Heart left ventricle (tissue), 16 donors: ENCODE measurements at places on chromosomes 13 and 19.

GRCh38 chr19:51448411-51449016 lies 9.7 kb downstream of the SIGLEC8 start:
- DNase-seq = no peak

- no peak for DNase-seq
These were observed 106.7 kb downstream of the RAP2A start for GRCh38 chr13:97540696-97541095.

DNA sequence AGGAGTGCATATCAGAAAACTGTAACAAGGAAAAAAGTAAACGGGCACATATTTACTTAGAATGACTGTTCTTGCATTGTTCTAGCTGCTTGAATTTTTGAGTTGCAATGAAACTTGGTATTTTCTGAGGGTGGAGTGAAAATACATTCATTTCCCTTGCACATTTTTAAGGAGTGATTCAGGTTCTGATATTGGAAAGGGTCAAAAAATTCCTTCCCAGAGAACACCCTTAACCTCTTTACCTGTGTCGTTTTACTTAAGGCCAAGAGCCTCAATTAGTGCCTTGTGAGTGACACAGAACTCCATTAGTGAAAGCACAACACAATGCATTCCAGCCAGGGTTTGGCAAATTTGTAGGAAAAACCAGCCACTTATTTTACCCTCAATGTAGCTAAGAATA lies 2.3 kb downstream of the ITGBL1 start:
- DNase-seq = no peak

- DNase-seq = no peak
These were observed 536 bp upstream of the AKAP8 start for GRCh38 chr19:15379999-15380647.

- DNase-seq = no peak
These were observed 126.8 kb upstream of the SPATA13 start for GRCh38 chr13:24033527-24034302.

DNA sequence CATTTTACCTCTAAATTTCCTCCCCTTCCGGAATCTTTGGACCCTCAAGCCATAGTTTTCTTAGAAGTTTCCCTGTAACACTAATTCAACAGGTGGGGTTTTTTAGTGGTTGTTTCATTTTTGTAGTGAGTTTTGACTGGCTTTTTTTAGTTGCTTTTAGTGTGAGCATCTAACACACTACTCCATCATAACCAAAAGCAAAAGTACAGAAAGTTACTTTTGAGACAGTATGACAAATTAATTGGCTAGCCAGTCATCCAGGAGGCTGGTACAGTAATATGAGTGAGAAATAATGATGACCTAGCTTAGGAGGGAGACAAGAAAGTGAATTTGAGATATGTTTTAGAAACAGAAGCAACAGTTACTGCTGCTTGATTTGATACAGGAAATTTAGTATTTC lies 71.5 kb downstream of the DNAJC15 start:
- no peak for DNase-seq

DNA sequence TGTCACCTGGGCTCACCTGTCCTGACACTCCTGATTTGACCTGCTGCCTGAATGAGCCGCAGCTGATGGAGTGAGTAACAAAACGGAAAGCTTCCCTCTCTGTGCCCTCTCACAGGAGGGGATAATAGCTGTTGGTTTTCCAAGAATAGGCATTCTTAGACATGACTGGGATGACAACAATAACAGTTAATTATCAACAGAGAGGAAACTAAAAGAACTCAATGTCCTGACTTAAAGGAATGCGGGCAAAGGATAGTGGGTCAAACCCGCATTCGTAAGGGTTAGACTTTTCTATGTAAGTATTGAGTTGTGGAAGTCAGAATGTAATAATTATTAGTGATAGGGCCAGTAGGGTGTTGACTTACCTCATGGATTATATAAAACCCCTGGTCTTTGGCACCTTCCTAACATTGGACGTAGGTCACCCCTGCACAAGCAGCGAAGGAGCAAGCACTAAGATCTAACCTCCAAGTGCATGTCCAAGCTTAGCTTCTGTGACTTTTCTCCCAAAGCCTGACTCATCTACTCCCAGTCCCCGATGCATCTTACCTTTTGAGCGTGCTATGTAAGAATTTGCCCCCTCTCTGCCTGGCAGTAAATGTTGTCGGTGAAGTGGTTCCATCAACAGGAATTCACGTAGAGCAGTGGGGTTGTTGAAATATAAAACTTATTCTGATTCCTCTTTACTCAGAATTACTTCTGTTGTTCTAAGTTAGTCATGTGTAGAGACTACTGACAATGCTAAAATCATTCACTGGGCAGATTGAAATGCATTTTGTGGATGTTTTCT lies 442.3 kb downstream of the FGF9 start:
- no peak for DNase-seq

DNA sequence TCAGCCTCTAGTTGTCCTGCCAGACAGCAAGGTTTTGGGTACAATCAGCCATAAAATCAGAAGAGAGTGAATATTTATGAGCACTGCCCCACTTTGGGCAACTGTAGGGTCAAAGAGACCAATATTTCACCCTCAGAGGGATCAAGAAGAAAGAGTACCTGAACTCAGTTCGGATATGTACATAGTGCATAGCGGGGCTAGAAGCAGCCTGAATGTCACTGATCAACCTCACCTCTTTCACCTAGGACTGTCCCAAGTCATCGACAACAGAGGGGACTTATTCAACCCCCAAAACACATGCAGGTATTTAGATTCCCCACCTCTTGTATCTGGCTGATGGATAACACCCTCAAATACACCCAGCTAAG lies 446.9 kb downstream of the COG6 start:
- no peak for DNase-seq

DNA sequence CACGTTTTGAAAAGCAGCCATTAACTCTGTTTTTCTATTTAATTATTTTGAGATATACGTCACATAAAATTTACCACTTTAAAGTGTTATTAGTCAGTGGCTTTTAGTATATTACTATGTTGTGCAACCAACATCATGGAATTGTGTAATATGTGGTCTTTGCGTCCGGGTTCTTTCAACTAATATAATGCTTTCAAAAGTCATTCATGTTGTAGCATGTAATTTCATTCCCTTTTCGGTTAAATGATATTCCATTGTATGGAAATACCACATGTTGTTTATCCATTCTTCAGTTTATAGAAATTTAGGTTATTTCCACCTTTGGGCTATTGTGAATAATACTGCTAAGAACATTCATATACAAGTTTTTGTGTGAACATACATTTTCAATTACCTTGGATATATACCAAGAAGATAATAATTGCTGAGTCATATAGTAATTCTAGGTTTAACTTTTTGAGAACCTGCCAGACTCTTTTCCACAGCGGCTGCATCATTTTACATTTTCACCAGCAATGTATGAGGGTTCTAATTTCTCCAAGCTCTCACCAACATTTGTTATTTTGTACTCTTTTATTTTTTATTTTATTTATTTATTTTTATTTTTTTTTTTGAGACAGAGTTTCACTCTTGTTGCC lies 28.1 kb upstream of the CLDN10 start:
- no peak for DNase-seq

DNA sequence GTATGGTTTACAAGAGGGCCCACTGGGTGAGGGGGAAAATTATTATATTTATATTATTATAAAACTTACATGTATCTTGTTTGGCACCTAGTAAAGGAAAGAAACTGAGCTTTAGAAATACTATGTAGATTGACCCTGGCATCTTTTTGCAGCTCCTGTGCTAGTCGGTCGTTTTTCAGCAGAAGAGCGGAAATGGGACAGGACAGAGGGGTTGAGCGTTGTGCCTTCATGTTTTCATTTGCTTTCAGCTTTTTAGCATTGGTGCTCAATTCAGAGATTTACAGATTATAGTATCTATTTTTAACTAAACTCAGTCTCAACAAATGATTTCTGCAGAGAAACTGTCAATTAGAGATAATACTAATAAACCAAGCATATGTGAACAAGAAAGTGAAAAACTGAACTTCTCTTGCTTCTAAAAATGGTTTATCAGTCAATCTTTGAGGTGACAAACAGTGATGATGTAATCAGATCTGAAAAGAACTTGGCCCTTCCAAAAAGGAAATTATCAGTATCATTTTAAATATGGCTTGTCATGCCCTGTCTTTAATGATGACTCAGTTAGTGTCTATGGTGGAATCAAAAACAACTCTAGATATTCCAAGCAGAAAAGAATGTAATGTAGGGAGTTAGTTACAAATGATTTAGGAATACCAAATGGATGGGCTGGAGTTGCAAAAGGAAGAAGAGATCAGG lies 56.9 kb upstream of the KCTD4 start:
- no peak for DNase-seq

DNA sequence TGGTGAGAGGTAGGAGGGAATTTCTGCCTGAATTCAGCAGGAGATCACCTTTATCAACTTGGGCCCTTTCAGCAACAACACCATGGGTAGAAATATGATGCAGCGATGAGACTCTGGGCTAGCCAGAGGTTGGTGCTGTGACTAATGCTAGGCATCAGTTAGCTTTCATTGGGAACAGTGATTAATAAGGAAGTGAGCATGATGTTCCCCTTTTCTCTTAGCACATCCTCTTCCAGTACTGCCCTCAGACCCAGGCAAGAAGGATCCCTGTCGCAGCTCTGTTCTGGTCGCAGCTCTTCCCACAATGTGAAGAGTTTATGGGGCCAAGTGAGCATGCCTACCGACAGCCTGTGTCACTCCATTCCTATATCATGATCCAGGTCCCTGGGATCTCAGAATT lies 100.5 kb downstream of the FLT1 start:
- DNase-seq = no peak

DNA sequence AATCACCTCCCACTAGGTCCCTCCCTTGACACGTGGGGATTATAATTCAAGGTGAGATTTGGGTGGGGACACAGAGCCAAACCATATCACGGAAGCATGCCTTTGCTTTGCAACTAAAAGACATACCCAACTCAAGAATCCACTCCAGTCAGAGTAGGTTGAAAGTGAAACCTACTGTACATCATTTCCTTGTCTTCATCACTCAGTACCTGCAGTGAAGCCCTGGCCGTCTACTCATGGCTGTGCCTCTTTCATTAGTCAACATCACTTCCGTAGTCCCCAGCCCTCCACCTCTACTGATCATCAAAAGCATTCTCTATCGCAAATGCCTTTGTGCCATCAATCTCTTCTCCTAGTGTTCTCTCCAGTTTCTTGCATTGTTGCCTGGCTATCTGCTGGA lies 343.1 kb upstream of the ARGLU1 start:
- DNase-seq = no peak

GRCh38 chr13:20969182-20969581 lies 66.6 kb upstream of the XPO4 start:
- no peak for DNase-seq

GRCh38 chr19:3176715-3177501 lies 1.7 kb upstream of the S1PR4 start:
- DNase-seq = no peak

- no peak for DNase-seq
These were observed 704 bp downstream of the ZNF814 start for GRCh38 chr19:57888107-57888559.

GRCh38 chr13:29162638-29163235 lies 342.6 kb downstream of the MTUS2 start:
- DNase-seq = no peak

GRCh38 chr19:54633401-54633800 lies 3.1 kb downstream of the LILRB1 start:
- no peak for DNase-seq

DNA sequence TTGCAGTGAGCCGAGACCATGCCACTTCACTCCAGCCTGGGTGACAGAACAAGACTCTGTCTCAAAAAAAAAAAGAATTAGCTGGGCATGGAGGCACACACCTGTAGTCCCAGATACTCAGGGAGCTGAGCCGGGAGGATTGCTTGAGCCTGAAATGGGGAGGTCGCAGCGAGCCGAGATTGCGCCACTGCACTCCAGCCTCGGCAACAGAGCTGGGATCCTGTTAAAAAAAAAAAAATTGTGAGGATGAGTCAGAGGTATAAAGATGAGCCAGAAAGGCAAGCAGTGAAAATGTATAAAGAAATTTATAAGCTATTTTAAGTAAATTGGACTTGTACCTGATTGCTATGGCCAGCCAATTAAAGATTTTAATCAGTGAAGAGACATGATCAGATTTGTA lies 21.1 kb downstream of the KBTBD6 start:
- no peak for DNase-seq

GRCh38 chr19:13717194-13717643 lies 47.1 kb upstream of the MRI1 start:
- no peak for DNase-seq

DNA sequence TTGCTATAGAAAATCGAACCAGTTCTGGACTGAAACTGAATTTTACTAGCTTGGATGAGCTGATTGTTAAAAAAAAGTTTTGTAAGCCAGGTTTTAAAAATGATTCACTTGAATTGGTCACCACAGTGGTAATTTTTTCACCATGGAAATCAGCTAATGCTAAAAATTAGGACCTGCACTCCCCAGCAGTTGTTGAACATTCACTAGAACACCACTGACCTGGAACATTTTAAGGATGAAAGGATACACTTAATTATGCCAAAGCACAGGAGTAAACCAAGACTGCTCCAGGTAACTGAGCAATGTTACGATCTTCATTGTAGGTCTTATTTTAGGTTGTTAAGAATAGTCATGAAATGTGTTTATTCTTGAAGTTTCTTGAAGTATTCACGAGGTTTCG lies 1342.6 kb upstream of the SPRY2 start:
- no peak for DNase-seq

- DNase-seq = no peak
These were observed 2033.9 kb upstream of the PCDH20 start for GRCh38 chr13:63449550-63449949.

- DNase-seq = no peak
These were observed 289.8 kb upstream of the DACH1 start for GRCh38 chr13:72156760-72157159.

DNA sequence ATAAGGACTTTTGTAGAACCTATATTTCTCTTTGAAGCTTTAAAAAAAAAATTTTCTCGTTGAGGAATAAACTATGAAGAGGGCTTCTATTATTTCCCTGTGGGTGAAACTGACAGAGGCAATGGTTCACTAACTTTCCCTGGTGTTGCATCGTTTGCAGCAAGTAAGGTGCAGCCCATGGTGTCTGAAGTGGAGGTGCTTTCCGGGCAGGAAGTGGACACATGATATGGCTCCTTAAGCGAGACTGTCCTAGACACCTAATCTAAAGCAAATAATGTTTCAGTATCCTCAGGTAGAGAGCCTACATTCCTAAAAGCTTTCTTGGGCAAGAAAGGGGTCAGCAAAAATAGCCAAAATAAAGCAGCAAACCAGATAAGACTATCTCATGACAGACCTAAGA lies 437.6 kb upstream of the ARGLU1 start:
- no peak for DNase-seq

DNA sequence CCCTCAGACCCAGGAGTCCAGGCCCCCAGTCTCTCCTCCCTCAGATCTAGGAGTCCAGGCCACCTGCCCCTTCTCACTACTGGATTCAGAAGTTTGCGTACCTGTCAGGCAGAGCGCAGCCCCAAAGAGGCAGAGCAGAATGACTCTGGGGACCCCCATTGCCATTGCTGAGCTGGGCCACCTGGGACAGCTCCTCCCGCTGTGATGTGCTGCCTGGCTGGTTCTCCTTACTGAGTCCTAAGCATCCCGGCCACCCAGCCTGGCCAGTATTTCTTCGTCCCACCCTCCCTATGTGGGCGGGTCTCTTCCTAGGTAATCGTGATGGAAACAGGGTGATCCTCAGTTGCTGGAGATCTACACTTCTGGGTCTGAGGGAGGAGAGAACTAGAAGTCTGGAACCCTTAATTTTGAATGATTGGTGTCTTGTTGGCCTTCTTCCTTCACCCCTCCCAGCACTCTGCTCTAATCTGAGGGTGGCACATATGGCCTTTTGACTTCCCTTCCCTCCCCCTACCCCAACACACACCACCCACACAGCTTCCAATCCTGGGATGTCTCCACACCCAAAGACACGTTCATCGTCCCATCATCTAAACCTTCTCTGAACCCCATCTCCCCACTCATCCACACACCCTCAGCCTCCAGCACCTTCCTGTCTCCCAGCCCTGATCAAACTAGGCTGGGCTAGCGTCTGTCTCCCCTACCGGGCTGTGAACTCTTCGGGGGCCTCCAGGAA lies at the start of gene LYPD5:
LYPD5 (minus strand) TSS at position 232 of the 736 bp plus-strand sequence; CDS start at position 165, 67 bp downstream.
- no peak for DNase-seq
